ENCODE measurements at places on chromosomes 1 and 21.

- DNase-seq = no peak
These were observed 107.7 kb downstream of the POU2F1 start for GRCh38 chr1:167328306-167328815.

GRCh38 chr1:60149251-60149650, 75.7 kb upstream of the C1orf87 start:
- DNase-seq = no peak

GRCh38 chr1:41545996-41546832, 61.7 kb upstream of the EDN2 start:
- DNase-seq = no peak

- no peak for DNase-seq
These were observed 34.5 kb downstream of the MYOM3 start for GRCh38 chr1:24077278-24077978.

Data from GM19239 (cell line).